ENCODE measurements at places on chromosomes 2 and 18.

- H3K27me3 ChIP-seq, result peaks cover 17% of the 10 kb centered on the region
Measured at GRCh38 chr2:204357286-204357685, 188.0 kb upstream of the PARD3B start.

- H3K27me3 ChIP-seq, result no peaks in the 10 kb centered on the region
- H3K27ac ChIP-seq, result no peak overlapping the region
- H3K36me3 ChIP-seq, result peaks cover 25% of the 10 kb centered on the region
Measured at GRCh38 chr2:240519396-240520129, 38.2 kb downstream of the ANKMY1 start.

DNA sequence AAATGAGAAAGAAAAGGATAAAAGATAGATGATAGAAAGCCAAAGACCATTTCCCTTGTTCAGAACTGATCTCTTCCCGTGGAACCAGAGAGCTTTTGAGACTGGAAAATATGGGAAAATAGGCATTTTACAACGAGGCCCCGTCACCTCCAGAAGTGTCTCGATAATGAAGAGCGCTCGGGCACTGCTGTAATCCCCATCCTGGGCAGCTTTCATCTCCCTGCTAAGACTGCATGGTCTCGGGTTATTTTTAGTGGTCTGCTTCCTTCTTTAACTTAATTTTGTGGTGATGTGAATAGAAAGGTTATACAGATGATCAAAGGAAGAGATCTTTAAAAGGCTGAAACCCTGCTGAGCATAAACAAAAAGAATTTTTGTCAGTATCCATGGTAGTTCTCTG lies 176.6 kb downstream of the METTL4 start:
- no peak overlapping the region for H3K27ac ChIP-seq
- H3K4me3 ChIP-seq, result no peak overlapping the region
- H3K27me3 ChIP-seq, result peaks cover 27% of the 10 kb centered on the region

GRCh38 chr2:169619946-169620345 lies 35.8 kb downstream of the PPIG start:
- H3K27me3 ChIP-seq, result no peaks in the 10 kb centered on the region
- no peak for ATAC-seq
- H3K4me1 ChIP-seq, result peaks cover 36% of the 10 kb centered on the region
- peaks cover 94% of the 10 kb centered on the region for H3K36me3 ChIP-seq

- H3K27me3 ChIP-seq, result no peaks in the 10 kb centered on the region
- no peak for ATAC-seq
- no peaks in the 10 kb centered on the region for H3K36me3 ChIP-seq
- H3K4me3 ChIP-seq, result no peak overlapping the region
Measured at GRCh38 chr18:73509460-73509859, 638.2 kb downstream of the FBXO15 start.

DNA sequence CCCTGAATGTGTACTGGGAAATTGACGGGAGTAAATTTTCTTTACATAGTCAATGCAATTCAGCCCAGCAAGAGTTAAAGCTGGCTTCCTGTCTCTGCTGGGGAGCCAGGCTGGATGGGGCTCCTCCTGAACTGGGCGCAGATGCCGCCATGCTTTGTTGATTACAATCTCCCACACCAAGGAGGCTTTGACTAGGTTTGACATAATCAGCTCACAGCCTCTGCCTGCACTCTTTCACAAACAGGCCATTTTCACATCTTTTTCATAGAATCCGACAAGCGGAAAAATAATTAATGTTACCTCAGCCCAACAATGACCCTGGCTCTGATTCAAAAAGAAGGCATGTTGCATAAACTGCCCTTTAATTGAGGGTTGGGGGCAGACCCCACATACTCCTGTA lies 54.3 kb downstream of the FOXI3 start:
- no peak for ATAC-seq
- no peak overlapping the region for H3K27ac ChIP-seq
- no peak overlapping the region for H3K4me3 ChIP-seq

- ATAC-seq, result peak; percentile 63
- H3K27ac ChIP-seq, result no peak overlapping the region
- H3K4me1 ChIP-seq, result no peaks in the 10 kb centered on the region
- no peaks in the 10 kb centered on the region for H3K36me3 ChIP-seq
Measured at GRCh38 chr2:157182834-157183396, 74.6 kb upstream of the GALNT5 start.

Measured in activated T-helper 17 cell treated with anti-CD3 and anti-CD28 coated beads, Interleukin-2, amount 50 U/mL, for 72 hours (primary cell).